ENCODE measurements at places on chromosomes 7 and 10. TPM values are rescaled to one million over a fixed set of nuclear protein-coding genes. Genes with fewer than 3 reads are reported as not detected.

Gene TEX47
- not detected for total RNA-seq

Gene UCMA
- not detected for total RNA-seq

Gene ANKRD61
- total RNA-seq = not detected

Gene FBH1
- total RNA-seq = 91.9 TPM

DNA sequence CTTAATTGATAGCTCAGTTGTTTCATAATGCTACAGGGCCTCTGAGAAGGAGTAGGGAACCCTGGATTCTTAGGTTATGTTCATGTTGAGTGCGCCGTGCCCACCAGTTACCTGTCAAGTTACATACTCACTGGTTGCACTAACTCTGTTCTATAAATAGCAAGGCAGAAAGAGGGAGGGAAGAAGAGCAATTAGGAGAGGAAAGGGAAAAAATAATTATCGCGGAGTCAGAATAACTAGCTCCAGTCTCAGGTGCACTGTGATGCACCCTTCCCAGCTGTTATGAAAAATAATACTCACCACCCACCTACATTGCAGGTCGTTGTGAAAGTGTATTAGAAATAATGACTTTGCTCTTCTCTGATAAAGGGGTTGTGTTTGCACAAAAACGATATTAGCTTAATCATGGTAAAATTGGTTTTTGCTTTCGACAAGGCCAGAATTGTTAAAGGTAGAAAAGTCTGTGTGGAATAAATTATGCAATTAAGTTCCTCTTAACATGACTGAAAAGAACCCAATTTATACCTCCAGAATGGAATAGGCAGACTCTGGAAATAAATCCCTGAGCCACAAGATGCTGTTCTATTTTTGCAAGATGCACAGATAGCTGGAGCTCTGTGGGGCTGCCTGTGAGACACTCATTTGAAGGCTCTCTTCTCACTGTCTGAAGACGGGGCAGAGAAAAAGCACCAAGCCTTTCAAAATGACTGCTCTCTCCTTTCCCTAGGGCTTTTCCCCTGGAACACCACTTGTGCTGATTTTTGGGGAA is 137.6 kb upstream of the PITRM1 start:
- no peak for DNase-seq

- DNase-seq = no peak
Measured at GRCh38 chr7:37816922-37817590, 31.3 kb upstream of the NME8 start.

DNA sequence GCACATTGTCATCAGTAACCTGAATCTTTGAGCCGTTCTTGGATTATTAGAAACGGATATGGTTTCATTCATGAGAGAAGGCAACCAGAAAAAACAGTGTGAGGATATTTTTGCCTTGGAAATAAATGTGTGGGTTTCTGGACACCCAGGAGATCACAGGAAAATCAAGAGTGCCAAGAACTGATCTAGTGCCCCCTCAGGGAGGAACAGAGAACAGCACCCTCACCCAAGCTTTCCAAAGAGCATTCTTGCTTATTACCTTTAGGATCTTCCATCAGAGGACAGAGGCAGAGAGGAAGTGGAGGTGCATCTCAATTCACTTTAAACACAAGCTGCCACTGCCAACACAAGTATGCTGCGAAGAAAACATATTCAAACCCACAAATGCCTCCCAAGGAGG is 851.5 kb upstream of the COBL start:
- no peak for DNase-seq

DNA sequence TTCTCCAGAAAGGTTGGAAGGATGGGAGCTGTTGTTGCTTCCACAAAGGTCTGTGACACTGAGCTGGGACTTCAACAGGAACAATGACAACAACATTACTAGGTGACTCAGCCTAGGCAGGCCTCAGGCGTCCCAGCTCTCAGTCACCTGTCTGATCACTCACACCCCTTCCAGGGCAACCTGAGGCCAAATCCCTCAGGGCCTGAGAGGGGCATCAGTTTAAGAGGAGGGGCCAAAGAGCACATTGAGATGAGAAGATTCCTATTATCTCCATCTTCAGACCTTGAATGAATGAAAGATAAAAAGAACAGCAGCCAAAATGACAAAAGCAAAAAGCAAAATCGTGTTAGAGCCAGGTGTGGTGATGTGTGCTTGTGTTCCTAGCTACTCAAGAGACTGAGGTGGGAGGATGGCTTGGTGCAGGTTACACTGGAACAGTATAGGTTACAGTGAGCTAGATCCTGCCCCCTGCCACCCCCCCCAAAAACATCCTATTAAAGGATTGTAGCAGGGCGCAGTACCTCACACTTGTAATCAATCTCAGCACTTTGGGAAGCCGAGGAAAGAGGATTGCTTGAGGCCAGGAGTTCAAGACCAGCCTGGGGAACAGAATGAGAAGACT is at the start of gene ATG9B:
TSS of gene ATG9B (minus strand) at position 60 of the 622 bp plus-strand sequence. CDS start 71 bp downstream, outside the sequence.
- DNase-seq = no peak

GRCh38 chr7:142860968-142861367 is 6.1 kb downstream of the EPHB6 start:
- no peak for DNase-seq

DNA sequence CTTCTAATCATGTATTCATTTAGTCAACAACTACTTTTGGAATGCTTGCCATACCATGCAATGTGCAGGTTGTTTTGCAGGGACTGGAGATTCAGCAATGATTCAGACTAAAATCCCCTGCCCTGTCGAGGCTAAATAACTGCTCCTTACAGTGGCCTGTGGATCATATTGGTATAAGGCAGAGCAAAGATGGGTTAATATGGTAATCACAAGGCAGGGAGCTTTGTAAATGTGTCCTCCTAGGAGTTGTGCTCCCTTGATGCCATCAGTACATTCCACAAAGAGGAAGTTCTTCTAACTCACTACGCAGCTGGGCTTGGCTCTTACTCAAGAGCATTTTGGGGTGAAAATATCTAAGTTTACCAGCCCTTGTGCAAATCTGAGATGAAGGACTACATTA is 614 bp upstream of the IFIT2 start:
- no peak for DNase-seq

GRCh38 chr10:43843321-43844101 is 194.8 kb upstream of the ZNF32 start:
- DNase-seq = peak; percentile 94

GRCh38 chr7:48217753-48218152 is 46.5 kb downstream of the ABCA13 start:
- no peak for DNase-seq

GRCh38 chr10:3852147-3852904 is 67.3 kb upstream of the KLF6 start:
- DNase-seq = no peak

DNA sequence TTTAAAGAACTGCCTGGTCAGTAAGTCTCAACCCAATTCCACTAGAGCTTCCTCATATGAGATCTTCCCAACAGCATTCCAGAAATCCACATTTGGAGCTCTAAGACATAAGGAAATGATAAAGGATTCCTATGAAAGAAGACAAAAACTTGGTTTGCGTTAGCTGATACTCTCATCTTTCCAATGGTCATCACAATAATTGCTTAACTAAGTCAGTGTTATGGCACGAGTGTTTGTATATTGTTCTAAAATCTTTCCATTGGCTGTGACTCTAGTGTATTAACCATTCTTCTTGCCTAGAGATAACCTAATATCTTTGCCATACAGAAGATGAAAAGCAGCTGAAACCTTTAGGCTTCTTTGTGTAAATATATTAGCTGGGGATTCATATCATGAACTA is 289.0 kb downstream of the SNX13 start:
- no peak for DNase-seq

- DNase-seq = no peak
Measured at GRCh38 chr7:120856621-120857352, 1.2 kb downstream of the TSPAN12 start.
